ENCODE measurements at places on chromosomes 5 and 9. TPM values are rescaled to one million over a fixed set of nuclear protein-coding genes. Genes with fewer than 3 reads are reported as not detected.

The SH3TC2 gene
- total RNA-seq: under 0.01 TPM

The ROR2 gene
- total RNA-seq: 8.1 TPM

DNA sequence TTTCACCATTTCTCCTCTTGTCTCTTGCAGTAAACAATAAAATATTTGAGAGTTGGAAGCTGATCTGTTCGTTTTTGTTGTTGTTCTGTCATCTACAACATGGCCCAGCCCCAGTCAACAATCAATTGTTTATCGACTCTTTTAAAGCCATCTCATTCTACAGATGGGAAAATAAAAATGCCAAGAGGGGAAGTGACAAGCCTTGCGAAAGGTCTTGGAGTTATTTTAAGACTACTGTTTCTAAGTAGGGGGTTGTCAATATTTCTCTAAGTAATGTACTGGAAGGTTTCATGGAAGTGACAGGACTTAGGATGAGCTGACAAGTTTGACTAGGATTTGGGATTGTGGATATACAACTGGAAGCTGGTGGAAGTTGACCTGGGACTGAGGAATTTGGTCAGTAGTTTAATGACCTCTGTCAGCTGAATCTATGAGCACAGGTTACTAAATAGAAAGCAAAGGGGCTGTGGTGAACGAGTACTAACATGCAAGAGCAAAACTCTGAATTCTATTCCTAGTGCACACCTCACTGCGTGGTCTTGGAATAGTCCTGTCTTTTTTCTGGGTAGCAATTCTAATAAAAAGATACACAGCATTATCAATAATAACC, 57.5 kb upstream of the ADRB2 start:
- DNase-seq: no peak

DNA sequence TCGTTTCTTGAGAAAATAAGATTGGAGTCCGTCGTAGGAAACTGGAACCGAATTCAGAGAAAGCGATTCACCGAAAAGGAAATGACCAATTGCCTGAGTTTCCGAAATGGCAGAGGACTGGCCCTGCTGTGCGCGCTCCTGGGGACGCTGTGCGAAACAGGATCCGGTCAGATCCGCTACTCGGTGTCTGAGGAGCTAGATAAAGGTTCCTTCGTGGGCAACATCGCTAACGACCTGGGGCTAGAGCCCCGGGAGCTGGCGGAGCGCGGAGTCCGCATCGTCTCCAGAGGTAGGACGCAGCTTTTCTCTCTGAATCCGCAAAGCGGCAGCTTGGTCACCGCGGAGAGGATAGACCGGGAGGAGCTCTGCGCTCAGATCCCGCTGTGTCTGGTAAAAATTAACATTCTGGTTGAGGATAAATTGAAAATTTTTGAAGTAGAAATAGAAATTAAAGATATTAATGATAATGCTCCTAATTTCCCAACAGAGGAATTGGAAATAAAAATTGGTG, 379 bp downstream of the PCDHGA3 start:
- DNase-seq: no peak

DNA sequence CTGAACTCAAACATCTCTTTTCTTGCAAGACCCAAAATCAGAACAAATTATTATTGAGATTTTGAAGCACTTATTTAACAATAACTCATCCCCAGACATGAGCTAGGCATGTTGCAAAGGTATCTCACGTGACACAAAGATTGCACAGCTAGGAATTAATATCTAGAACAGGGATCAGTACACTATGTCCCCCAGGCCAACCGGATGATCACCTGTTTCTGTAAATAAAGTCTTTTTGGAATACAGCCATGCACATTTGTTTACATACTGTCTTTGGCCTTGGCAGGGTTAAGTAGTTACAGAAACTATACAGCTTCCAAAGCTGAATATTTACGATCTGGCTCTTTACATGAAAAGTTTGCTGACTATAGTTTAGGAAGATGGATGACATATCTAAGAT, 287.7 kb downstream of the ACTL7B start:
- DNase-seq: no peak

GRCh38 chr9:113611461-113612215, 148.1 kb downstream of the RGS3 start:
- DNase-seq: no peak

DNA sequence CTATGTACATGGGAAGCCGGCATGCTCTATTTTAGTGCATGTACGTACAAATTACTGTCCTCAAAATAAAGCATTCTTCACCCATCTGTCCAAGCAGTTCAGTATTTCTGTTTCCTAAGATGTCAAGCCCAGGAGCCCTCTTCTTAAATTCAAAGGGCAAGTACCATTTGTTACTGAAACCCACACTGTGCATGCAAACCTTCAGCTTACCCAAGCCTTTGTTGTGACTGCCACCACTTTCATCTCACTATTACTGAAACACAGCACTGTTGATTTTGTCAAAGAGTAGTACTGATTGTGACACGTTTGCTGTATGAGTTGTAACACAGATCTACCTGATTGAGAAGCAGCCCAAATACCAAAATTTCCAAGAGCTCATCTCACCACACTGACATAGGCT, 390.4 kb upstream of the IZUMO3 start:
- no peak for DNase-seq

GRCh38 chr5:133664422-133664821, 52.1 kb upstream of the FSTL4 start:
- DNase-seq: no peak
